Left forelimb (tissue), 1 donor: ENCODE measurements at places on chromosomes 1 and 21.

DNA sequence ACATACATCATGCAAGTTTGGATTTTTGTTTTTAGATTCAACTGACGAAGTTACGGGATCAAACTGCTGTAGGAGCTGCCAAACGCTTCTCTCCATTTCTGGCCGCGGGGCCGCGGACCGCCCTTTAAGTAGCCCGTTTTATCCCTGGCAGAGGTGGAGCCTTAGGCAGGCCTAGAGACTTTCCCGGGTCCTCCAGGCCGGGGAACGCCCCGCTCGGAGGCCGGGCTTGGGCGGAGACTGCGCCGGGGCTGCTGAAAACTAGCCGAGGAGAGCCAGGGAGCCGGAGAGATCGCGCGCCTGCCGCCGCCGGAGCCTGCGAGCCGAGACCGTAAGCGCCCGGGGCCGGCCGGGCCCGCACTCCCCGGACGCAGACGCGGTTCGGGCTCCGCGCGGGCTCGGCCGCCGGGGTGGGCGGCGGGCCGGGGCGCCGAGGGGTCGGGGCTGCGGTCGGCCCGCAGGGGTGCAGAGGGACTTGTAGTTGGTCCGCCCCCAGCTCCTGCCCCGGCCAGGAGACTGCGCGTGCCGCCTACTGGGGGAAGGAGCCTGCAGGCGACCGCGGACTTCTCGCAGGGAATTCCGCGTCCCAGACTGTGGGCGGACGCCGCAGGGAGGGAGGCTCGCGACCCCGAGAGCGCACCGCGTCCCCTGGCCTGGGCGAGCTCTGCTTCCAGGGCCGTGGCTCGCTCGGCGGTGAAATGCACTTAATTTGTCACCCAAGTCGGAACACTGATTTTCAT, at the start of gene EPHX1:
Gene EPHX1 (plus strand): TSS at position 283 of the 737 bp plus-strand sequence. CDS start 18,606 bp downstream, outside the sequence.
- peak; percentile 93 for DNase-seq

DNA sequence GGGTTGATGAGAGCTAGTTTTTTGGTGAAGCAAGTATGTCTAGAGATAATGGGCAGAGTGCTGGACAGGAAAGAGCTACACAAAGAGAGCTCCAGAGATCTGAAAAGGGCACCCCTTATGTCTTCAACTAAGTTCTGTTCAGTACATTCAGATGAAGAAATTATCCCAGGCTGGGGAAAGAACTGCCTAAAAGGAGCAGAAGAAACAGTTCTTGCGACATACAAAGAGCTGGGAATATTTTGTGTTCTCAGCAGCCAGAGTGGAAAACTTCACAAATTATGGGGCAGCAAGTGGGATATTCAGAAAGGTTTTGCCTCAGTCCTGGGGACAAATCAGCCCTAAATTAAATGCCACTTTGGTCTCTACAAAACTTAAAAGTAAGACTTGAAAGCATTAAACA, 17.4 kb upstream of the CCN1 start:
- no peak for DNase-seq

DNA sequence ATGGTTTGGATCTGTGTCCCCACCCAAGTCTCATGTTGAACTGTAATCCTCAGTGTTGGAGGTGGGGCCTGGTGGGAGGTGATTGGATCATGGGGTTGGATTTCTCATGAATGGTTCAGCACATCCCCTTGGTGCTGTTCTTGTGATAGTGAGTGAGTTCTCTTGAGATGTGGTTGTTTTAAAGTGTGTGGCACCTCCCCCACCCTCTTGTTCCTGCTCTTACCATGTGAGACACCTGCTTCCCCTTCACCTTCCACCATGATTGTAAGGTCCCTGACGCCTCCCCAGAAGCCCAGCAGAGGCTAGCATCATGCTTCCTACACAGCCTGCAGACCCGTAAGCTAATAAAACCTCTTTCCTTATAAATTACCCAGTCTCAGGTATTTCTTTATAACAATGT, 55.8 kb downstream of the SUSD4 start:
- no peak for DNase-seq

DNA sequence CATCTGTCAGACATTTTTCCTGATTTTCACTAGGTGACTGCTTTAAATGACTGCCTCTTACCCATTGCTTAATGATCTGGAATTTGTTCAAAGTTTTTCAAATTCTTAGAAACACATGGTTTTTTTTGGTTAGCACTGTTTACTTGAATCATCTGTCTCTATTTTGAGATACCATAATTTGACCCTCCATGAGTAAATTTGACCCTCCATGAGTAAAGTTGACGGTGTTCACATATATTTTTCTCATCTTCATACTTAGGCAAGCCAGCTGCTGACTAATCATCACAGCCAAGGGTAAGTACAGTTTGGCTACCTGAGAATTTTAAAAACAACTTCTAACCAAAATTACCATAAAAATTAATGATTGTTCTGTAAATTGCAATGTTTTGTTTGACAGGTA, 586.5 kb downstream of the PTBP2 start:
- DNase-seq: no peak

- no peak for DNase-seq
These were observed 17.2 kb upstream of the NPHP4 start for GRCh38 chr1:6009120-6010040.

DNA sequence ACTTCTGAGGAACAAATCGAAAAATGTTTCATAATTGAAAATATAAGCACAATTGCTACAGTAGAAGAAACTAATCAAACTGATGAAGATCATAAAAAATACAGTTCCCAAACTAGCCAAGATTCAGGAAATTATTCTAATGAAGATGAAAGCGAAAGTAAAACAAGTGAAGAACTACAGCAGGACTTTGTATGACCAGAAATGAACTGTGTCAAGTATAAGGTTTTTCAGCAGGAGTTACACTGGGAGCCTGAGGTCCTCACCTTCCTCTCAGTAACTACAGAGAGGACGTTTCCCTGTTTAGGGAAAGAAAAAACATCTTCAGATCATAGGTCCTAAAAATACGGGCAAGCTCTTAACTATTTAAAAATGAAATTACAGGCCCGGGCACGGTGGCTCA, 30.6 kb downstream of the IFNAR1 start:
- DNase-seq: no peak

- DNase-seq: peak; percentile 94
These were observed at the start of gene EVA1B for GRCh38 chr1:36323636-36324352. Gene EVA1B (minus strand): TSS chr1:36323645. CDS start chr1:36323037, 608 bp downstream.

DNA sequence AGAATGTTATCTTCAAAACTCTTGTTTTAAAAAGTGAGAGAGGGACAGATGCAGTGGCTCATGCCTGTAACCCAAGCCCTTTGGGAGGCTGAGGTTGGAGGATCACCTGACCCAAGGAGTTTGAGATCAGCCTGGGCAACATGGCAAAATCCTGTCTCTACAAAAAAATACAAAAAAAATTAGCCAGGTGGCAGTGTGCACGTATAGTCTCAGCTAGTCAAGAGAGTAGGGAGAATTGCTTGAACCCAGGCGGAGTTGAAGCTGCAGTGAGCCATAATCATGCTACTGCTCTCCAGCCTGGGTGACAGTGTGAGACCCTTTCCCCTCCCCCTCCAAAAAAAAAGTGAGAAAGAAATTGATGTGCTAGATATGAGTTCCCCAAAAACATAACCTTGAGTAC, 131.0 kb downstream of the KCNT2 start:
- no peak for DNase-seq

- no peak for DNase-seq
These were observed 11.2 kb downstream of the MEF2D start for GRCh38 chr1:156489166-156489934.

DNA sequence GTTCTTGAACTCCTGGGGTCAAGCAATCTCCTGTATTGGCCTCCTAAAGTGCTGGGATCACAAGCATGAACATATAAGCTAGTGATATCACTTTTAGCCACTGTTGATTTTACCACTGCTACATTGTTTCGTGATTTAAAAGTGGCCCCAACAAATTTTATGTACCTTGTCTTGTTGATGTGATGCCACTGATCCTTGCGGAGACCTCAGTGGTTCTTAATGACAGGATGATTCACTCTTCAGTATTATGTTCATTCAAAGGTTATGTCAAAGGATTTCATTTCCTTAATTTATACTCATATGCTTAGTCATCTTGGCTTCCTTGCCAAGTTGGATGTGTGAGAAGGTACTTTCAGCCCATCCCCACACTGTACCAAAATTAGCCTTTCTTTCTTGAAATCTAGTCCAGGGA, 12.1 kb downstream of the PRKACB start:
- no peak for DNase-seq

GRCh38 chr1:108962681-108963051, 618 bp downstream of the CLCC1 start:
- DNase-seq: peak; percentile 62

DNA sequence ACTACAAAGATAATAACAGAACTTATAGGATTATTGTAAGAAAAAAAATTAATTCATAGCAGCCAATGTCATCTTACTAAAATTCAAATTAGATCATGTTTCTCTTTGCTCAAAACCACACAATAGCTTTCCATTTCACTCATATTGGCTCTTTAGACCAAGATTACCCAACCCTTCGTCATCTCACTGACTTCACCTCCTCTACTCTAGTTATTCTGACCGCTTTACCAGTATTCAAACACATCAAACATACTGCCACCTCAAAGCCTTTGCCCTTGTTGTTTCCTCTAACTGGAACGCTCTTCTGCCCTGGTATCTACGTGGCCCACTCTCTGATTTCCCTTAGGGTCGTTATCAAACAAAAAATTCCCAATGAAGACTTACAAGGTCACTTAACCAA, 1.7 kb downstream of the ANGPTL3 start:
- DNase-seq: no peak

- peak; percentile 84 for DNase-seq
These were observed at the start of gene HPCAL4 for GRCh38 chr1:39691383-39692151. Gene HPCAL4 (minus strand): TSS chr1:39691433. CDS start chr1:39684603, 6,830 bp downstream.

DNA sequence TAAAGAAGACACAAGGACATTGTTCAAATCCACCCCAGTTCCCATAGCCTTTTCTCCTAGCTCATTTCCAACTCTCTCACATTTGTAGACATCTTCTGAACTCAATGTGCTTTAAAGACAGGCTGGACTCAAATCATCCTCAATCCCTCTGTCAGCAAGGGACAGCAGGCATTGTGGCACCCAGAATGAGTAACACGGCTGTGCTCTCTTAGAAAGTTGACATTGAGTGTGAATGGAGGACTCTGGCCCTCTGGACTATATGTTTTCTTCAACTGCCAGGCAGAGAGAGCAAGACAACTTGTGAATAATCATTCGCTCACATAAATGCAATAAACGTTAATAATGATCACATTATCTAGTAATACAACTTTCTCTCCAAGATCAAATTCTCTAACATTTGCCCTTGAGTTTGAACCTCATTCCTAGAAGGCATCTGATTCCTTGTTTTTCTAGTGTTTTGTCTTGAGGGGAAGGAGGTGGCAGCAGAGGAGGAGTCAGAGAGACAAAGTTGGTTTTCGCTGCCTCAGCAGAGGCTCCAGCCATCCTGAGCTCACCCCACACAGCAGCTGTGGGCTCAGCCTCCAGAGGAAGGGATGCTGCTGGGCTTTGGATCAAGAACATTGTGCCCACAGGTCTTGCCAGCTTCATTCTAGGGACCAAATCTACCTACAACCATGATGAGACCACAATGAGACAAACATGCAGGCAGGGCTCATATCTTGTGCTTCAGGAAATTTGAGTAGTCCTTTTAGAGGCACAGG, 85.1 kb downstream of the BCAR3 start:
- DNase-seq: no peak

- DNase-seq: no peak
These were observed 76.9 kb upstream of the WARS2 start for GRCh38 chr1:119217309-119217828.

GRCh38 chr1:12244078-12244477, 14.2 kb downstream of the VPS13D start:
- no peak for DNase-seq

- no peak for DNase-seq
These were observed 53.5 kb downstream of the ST6GALNAC3 start for GRCh38 chr1:76128096-76128495.
